ENCODE measurements at places on chromosomes 7 and 10.

GRCh38 chr7:21256310-21256877 lies 171.5 kb upstream of the SP4 start:
- DNase-seq = no peak

- DNase-seq = no peak
Observed at GRCh38 chr7:150620617-150621371, 11.4 kb downstream of the GIMAP6 start.

- no peak for DNase-seq
Observed at GRCh38 chr10:64558094-64558835, 1037.1 kb downstream of the REEP3 start.

- DNase-seq = no peak
Observed at GRCh38 chr10:37789590-37789989, 67.8 kb downstream of the ZNF248 start.

- DNase-seq = peak; percentile 59
Observed at GRCh38 chr10:34655286-34656170, 159.6 kb downstream of the PARD3 start.

GRCh38 chr10:113006656-113007342 lies 56.8 kb downstream of the TCF7L2 start:
- DNase-seq = no peak

DNA sequence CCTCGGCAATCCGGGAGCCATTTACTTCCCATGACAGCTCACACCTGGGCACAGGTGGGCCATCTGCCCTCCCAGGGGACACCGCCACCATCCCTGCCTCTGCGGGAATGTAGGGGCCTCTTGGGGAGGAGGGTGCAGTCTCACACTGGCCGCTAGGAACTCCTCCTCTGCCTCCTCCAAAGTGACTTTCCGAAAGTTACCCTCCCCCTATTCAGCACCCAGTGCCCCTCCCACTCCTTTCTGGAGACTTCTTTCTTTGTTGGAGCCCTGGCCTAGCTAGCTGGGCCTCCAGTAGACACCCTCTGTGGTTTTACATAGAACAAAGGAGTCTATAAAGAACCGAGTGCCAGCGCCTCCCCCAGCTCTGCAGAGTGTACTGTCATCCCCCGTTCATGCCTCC lies 45.8 kb upstream of the MNX1 start:
- no peak for DNase-seq

DNA sequence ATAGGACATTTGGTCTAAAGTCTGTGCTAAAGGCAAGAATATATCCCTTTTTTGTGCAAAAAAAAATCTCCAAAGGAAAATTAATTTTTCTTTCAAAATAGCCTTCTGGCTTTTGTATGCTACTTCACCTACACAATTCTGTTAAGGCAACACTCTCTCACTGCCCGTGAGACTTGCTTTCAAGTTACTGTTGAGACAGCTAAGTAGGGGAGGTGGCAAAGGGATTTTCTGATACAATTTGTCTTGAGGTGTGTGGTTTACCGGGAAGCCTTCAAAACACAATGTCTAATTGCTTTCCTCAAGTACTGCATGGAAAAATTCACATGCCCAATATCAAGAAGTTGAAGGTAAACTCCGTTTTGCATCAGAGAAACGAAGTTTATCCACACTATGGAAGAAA lies 50.8 kb upstream of the RSU1 start:
- no peak for DNase-seq

- DNase-seq = no peak
Observed at GRCh38 chr10:34169131-34169530, 646.0 kb downstream of the PARD3 start.

- DNase-seq = no peak
Observed at GRCh38 chr7:73716318-73716890, 3.1 kb downstream of the STX1A start.

GRCh38 chr7:22339725-22340390 lies 17.1 kb downstream of the RAPGEF5 start:
- no peak for DNase-seq

GRCh38 chr7:30612658-30613265 lies 18.1 kb downstream of the GARS1 start:
- DNase-seq = peak; percentile 57

DNA sequence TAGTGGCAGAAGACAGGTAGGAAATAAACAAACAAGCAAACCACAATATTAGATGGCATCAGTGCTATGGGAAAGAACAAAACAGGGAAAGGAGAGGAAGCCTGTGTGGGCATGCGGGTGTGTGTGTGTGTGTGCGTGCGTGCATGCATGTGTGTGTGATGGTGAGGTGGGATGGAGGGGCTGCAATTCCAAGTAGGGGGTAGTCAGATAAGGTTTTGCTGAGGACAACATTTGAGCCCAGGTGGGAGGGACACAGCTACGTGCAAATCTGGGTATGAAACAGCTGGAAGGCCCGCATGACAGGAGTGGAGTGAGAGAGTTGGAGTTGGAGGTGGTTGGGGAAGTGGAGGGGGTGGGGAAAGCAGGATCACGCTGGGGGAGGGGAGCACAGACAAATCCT lies 121.0 kb upstream of the PARD3 start:
- DNase-seq = no peak

DNA sequence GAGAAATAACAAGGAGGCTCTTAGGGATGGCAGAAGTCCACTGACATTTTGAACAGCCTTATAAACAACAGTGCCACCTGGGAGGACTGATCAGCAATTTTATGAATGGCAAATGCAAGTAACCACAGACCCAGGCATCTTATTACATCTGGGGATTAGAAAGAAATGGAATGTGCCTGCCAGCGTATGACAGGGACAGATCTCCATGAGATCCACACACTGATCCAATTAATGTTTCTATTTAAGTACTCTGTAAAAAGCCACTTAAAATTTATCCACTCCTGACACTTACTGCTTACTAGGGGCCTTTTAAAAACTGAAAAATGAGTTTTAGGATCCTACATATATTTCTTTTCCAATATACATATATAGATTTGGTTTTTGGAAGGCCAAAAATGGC lies 28.6 kb downstream of the PARD3 start:
- no peak for DNase-seq

- no peak for DNase-seq
Observed at GRCh38 chr10:132972149-132972985, 30.0 kb upstream of the CFAP46 start.

All from HT1080 (cell line).